Fibroblast of mammary gland (primary cell): ENCODE measurements at places on chromosomes 12 and 14.
A peak's percentile ranks its signal among the peaks of the same experiment; 100 is the strongest.

GRCh38 chr14:68607081-68607866, 185.6 kb downstream of the ZFP36L1 start:
- no peak for DNase-seq

GRCh38 chr14:36702474-36702873, 40.8 kb downstream of the PAX9 start:
- DNase-seq = no peak

DNA sequence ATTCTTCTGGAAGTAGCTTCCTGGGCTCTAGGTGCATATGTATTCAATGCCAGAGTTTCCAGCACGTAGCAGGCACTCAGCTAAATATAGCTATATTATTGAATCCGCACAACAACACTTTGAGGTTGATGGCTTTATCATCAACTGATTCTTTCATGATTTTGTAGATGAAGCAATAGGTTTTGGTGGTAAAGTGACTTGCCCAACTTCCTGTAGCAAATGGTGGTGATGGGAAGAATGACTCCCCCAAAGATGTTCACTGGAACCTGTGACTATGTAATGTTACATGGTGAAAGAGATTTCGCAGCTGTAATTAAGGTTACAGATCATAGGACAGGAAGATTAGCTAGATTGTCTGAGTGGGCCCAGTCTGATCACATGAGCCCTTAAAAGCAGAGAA, 3.2 kb downstream of the TDRD9 start:
- no peak for DNase-seq

- no peak for DNase-seq
These were observed 2.0 kb upstream of the SPTLC2 start for GRCh38 chr14:77618381-77618970.

GRCh38 chr14:105207460-105207901, 26.4 kb upstream of the NUDT14 start:
- no peak for DNase-seq

DNA sequence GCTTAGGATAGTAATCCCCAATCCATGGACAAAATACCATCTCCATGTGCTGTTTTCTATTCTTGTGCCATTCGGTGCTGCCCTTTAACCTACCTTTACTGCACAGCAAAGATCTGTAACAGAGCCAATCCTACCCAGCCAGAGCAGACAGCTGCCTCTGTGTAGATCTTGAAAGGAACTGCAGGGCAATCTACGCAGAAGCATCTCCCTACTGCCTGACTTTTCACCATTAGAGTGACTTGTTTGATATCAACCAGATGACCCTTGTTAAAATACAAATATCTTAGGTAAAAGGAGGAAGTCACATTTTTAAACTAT, 33.9 kb upstream of the PPM1A start:
- DNase-seq = no peak

DNA sequence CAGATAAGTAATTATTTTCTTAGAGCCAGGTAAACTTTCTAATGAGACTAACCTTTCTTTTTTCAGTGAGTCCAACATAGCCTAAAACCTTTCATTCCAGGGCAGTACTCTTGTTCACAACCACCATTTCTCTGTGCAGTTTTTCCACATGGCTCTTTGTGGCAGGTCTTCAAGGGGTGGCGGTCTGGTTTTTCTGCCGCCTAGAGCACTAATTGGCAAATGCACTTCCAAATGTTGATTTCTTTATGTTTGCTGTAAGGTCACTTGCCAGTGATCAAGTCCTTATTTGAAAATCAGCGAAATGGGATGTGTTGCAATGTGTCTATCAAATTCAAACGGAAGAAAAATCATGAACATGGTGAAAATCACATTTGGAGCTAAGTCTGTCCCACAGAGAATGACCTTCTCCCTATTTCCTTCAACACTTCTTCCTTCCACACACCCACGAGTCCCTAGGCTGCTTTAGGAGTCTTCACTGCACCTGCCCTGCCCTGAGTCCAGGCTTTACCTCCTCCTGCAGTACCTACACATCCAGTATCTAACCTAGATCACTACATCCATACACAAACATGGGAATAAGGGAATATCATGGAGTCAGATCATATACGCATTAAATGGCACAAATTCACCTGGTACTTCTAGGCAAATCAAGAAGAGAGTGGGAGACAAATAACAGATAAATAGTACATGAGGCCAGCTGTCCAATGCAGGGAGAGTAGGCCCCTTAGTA, 1.9 kb downstream of the SRGAP1 start:
- DNase-seq = peak; percentile 25

- DNase-seq = peak; percentile 67
These were observed 204.3 kb downstream of the AEBP2 start for GRCh38 chr12:19643635-19644034.
